Stimulated activated CD8-positive, alpha-beta memory T cell treated with anti-CD3 and anti-CD28 coated beads, Interleukin-7, amount 100 ng/mL, for 1 hour (primary cell): ENCODE measurements at places on chromosomes 7 and 10.

- DNase-seq = no peak
These were observed 1091.8 kb downstream of the LRMDA start for GRCh38 chr10:76523246-76523645.

DNA sequence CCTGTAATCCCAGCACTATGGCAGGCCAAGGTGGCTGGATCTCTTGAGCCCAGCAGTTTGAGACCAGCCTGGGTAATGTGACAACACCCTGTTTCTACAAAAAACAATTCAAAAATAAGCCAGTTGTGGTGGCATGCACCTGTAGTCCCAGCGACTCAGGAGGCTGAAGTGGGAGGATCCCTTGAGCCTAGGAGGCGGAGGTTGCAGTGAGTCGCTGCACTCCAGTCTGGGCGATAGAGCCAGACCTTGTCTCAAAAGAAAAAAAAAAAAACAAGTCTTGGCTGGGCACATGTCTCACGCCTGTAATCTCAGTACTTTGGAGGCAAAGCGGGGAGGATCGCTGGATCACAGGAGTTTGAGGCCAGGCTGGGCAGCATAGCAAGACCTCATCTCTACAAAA is 74.6 kb upstream of the PDSS1 start:
- no peak for DNase-seq

GRCh38 chr7:25549271-25549921 is 321.1 kb upstream of the NPVF start:
- no peak for DNase-seq

- no peak for DNase-seq
These were observed 152.6 kb downstream of the PKD1L1 start for GRCh38 chr7:47795631-47796030.

DNA sequence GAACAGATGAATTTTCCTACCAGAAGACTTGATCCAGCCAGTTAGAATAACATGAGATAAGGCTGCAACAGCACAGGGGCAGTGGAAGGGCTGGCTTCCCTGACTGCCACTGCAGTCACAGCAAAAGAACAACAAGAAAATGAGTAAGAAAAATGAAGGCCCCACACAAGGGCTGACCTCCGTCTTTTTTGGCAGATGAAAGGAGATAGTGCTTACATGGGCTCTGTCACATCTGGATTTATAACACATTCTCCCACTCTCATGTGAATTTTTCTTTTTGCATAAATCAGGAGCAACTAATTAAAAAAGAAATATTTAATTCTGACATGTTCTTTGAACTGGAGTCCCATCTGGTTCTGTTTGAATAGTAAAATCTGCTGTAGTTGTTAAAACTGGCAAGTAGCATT is 99.6 kb downstream of the NRP1 start:
- no peak for DNase-seq

DNA sequence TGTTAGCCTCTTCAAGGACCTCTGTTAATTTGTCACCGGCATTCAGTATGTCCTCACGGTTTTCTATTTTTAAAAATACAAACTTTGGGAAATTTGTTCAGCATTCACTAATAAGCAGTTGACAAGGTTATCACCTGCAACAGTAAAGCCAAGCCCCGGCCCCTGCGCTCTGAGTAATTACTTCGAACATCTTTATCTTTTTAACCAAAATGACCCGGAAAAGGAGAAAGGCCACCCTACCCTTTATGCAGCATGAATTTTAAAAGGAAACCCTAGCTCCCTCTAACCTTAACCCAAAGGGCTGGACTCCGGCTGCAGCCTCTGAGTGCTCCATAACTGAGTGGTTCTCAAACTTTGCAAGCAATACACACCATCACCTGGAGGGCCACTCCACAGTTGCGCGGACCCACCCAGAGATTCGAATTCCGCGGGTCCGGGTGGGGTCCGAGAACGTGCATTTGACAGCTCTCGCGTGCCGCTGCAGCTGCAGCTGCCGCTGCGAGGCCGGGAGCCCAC is 940 bp downstream of the NSMCE4A start:
- DNase-seq = no peak

DNA sequence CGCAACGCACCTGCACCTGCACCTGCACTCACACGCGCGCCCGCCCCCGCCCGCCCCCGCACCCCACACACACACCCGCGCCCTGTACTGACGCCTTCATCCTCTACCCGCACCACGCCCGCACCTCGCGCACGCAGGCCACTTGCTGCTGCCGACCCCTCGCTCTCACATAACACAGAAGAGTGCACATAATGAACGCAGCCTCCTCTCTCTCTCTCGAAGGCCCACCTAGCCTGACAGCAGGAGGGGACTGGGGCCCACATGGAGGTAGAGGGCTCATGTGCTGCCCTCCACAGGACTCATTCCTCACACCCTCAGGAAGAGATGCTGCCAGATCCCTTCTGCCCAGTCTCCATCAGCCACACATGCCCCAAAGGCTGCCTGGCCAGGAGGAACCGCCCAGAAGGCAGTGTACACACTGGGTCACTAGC is 432 bp upstream of the CAMK2B start:
- DNase-seq = no peak

DNA sequence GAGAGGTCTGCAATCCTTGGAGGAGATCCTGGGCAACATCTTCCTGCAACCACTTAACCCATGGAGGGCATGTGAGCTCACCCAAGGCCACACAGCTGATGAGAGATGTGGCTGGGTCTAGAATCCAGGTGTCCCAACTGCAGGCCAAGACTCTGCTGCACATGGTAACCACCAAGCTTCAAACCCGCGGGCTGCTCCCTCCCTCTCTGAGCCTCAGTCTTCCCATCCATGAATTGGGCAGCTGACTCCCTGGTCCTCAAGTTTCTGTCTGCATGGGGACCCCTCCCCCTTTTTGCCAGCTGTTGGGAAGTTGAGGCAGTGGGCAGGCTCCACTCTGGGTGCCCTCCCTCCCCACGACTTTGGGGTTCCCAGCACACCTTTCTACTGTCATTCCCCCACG is 20.9 kb upstream of the INMT start:
- DNase-seq = no peak

- DNase-seq = no peak
These were observed 561.9 kb upstream of the KCND2 start for GRCh38 chr7:119711104-119711503.

DNA sequence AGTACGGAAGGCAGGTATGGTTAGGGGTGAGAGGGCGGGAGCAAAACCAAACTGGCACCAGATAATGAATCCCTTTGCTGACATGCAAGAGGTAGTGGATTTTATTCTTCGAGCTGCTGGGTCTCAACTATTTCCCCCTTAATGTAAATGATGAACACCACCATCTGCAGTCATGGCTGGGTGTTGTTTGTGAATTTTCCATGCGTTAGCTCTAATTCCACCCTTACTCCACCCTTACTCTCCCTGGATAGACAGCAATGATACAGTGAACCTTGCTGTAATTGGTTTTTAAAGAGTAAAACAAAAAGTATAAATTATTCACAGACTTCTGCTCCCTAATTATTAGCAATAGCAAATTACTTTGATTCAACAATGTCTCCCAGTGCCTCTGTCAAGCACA is 74.5 kb upstream of the PDE1C start:
- no peak for DNase-seq

- no peak for DNase-seq
These were observed 57.0 kb downstream of the STRA8 start for GRCh38 chr7:135290594-135290993.

GRCh38 chr10:78954689-78955088 is 114.1 kb upstream of the ZMIZ1 start:
- no peak for DNase-seq

DNA sequence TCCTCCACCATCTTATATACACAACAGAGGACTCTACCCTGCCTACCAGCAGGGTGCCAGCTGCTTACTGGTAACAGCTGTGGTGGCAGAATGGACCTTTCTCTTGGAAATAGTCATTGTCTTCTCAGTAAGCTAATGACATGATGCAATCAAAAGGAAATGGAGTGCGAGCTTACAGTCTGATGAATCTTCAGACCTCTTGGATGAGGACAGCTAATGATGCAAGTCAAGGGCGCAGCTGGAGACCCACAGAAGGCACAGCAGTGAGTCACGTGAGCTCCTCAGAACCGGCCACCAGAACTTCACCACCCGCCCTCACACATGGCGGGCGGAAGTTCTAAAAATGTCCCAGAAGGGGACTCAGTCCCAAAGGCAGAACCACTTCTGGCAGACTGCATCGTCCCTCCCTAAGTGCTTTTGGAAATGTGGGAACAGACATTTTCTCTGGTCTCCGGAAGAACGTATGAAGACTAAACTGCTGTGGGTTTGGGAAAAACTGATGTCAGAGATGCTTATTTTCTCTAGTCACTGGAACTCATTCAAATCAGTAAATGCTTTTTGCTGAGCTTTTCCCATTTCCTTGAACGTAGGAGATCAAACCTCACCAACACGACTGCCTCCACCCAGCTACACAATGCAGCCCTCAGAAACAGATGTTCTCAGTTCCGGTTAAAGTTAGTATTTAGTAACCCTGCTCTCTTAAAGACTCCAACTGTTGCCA is 96.4 kb downstream of the FAS start:
- DNase-seq = no peak

DNA sequence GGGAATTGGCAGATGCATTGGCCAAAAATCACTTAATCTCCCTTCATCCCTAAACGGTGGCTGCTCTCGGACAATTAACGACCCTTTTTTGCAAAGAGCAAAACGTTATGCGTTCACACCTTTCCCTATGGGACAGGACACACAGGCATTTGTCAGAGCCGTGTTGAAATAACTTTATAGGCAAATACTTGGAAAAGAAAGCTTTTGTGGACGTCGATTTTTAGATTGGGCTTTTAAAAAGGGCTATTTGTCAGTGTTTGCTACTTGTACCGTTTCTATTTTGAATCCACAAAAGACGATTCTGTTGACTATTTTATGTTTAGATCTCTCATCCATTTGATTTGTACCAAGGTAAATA is 245.6 kb downstream of the SLC25A13 start:
- no peak for DNase-seq

GRCh38 chr10:36455526-36456133 is 669.8 kb upstream of the ANKRD30A start:
- DNase-seq = no peak

DNA sequence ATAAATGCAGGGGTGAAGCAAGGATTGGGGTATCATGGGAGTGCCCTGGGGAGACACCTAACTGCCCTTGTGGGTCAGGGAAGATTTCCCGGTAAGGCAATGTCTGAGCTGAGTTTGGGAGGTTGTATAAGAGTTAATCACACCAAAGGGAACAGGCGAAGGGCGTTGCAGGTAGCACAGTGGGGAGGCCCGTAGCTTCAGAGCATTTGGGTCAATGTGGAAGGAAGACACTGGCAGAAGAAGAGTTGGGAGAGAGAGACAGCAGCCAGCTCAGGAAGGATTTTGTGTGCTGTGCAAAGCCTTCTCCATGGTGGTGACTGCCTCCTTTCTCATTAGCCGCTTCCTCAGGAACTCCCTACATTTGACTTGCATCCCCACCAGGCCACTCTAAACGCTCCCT is 80.8 kb upstream of the LEP start:
- DNase-seq = no peak

DNA sequence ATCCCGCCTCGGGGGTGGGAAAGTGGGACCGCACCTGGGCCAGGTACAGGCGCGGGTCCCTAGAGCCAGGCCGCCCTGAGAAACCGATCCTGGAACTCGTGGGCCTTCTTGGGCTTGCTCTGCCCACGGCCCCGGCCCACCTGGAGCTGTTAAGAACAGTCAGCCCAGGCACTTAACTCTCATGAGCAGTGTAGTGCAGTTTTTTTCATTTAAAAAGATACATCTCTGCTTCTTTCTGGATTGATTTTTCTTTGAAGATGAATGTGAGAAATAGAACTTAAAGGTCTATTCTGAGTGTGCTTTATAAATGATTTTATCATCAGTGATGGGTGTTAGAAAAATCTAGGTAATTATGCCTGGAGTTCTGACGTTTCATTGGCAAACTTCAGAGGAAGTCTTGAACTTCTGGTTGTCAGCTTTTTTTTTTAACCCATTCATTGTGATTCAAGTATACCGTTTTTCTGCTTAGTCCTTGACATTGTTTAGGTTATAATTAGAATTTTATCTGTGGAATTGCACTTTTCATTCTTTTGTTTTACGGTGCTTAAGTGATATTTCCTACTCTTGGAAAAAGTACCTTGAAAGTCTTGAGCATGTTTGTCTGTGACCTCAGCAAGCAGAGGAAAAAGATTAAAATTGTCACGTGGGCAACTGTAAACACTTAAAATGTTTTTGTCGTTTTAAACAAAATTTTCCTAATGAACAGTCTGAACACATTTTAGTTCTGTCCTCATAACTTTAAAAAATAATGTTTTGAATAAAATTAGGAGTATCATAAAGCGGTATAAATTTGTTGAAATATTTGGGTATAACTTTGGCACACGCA is 906 bp downstream of the CDK1 start:
- DNase-seq = no peak

- DNase-seq = no peak
These were observed 16.9 kb upstream of the TAX1BP1 start for GRCh38 chr7:27723085-27723484.

GRCh38 chr7:30613366-30614325 is 19.0 kb downstream of the GARS1 start:
- DNase-seq = no peak

- DNase-seq = no peak
These were observed 206.2 kb downstream of the GATA3 start for GRCh38 chr10:8260645-8261044.

DNA sequence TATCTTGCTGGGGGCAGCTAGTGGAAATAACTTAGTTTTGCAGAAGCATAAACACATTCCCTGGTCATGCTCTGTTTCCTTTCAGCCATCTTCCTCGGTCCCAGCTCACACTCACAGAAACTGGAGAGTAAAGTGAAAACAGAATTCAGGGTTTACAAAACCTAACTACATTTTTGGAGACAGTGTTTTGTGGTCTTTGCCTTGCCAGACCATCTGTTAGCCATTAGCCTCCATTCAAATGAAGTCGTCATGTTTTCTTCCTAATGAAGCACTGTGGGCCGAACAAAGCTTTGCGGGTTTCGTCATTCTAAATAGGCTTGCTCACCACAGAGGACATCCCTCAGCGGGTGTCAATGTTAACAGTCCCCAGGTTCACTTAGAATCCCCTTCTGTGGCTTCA is 214.6 kb upstream of the TMEM72 start:
- no peak for DNase-seq

DNA sequence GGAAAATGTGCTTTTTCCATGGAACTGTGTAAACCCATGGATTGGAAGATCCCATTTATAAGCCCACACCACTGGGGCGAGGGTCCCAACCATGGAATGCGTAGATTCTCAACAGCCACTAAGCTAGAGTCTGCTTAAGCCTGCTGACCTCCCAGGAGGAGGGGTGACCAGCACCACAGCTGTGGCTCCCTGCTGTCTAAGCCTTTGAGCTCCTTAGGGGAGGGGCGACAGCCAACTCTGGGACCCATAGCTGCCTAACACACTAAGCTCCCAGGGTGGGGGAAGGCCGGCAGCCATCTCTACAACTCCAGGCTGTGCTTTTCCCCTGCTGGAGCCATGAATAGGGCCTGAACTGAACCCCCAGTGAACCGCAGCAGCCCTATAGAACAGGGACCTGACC is 249.8 kb upstream of the HPS1 start:
- no peak for DNase-seq

DNA sequence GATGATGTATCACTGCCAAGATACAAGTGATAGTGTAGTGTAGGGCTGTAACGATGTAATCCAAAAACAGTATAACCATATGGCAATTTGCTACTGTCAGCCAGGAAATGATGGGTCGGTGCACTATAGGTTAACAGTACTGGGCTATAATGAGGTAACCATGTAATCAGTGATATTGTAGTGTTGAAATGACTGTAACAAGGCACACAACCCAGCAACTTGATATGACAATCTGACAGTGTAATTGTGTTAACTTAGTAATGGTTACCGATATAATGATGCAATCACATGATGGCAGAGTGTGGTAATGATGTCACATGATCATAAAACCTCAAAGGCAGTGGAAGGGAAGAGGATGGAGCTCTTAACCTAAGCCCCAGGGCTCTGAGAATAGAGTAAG is 73.8 kb upstream of the SLF2 start:
- DNase-seq = no peak
